ENCODE measurements at places on chromosomes 16 and 17. TPM values are rescaled to one million over a fixed set of nuclear protein-coding genes. Genes with fewer than 3 reads are reported as not detected.

The LRRC37B gene
- 16.3 TPM for total RNA-seq

The IQCK gene
- 18.4 TPM for total RNA-seq

DNA sequence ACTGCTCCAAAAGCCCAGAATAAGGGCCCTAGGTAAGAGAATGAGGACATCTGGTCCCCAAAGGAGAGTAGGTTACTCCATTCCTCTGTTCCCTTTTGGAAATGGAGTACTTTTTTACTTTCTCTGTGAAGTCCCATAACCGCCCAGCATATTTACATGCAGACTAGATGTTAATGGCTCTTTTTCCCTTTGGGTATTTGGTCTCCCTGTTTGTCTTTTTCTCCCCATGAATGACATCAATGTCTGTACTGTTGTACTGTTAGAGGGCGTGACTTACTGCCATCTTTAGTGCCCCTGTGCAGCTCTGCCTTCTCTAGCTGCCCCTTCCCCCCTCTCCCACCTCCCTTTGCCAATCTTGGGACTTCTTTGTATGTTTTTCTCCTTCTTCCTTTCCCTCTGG is 19.0 kb downstream of the GPR179 start:
- DNase-seq, result no peak

- no peak for DNase-seq
These were observed 34.5 kb upstream of the GSE1 start for GRCh38 chr16:85578599-85578948.
